GM23338 (cell line): ENCODE measurements at places on chromosomes 1 and 21.

- DNase-seq, result no peak
Observed at GRCh38 chr1:51288578-51288977, 41.8 kb downstream of the TTC39A start.

GRCh38 chr1:164587617-164588501 lies 28.9 kb downstream of the PBX1 start:
- no peak for DNase-seq

GRCh38 chr1:22418933-22419382 lies 32.7 kb upstream of the ZBTB40 start:
- no peak for DNase-seq

DNA sequence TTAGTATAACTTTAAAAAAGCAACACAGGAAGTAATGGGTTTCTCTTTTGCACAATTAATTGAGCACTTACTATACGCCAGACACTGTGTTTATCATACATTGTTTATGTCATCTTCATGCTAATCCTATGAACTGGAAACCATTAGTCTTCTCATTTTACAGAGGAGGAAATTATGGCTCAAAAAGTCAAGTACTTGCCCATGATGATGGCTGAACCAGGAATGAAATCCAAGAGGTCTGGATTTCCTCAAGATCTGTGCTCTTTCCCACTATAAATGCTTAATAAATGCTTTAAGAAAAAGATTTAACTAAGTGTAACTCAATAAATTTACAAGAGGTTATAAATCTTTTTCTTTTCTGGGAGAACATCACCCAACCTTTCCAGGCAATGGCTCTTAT lies 303.7 kb upstream of the RRP15 start:
- no peak for DNase-seq

DNA sequence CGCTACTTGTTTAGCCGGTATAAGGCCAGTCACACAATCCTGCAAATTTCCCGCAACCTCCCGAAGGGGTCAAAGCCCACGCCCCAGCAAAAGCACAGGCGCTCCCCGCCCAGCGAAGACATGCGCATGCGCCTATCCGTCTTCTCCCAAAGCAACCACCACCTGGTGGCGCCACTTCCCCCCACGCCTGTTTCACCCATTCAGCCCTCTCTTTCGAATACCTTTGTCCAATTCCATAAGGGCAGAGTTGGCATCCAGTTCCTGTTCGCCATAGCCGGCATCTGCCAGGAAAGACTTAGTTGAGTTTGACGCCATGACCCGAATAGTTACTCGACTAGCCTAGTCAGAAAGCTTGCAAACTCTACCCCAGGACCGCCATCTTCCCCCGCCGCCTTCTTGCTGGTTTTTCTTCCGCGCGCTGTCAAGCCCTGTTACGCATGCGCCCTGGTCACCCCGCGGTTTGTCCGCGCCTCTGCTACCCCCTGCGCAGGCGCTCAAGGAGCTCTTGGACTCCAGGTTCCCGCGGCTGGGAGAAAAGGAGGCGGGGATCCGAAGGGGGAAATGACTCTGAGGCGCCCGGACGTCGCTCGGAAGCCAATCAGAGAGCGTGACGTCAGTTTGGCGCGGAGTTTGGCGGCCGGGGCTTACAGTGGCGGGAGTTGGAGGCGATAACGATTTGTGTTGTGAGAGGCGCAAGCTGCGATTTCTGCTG lies at the start of the genes DTL and INTS7:
TSS of gene DTL (plus strand) at position 626 of the 712 bp plus-strand sequence. CDS start 143 bp downstream, outside the sequence.
TSS of gene INTS7 (minus strand) at position 435 of the 712 bp plus-strand sequence. CDS start at position 315, 120 bp downstream.
- peak; percentile 99 for DNase-seq

- no peak for DNase-seq
Observed at GRCh38 chr1:192357924-192358323, 41.1 kb downstream of the RGS21 start.

DNA sequence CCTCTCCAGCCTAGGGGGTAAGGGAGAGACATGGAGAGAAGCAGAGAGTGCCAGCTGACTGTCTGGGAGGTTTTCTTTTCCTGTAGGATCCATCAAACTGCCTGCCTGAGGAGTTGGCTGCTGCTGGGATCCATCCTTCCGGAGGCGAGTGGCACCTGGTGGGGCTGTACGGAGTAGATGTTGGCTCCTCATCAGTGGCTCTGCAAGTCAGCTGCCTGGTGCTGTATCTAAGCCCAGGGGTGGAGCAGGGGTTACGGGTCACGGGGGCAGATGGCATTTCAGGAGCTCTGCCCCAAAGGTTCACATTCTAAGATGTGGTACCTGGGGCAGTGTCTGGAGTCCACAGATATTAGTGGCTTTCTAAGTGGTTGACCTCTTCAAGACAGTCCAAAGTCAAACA lies 128.0 kb downstream of the ACTL8 start:
- DNase-seq, result no peak

GRCh38 chr1:116309090-116309870 lies 63.8 kb upstream of the ATP1A1 start:
- no peak for DNase-seq

DNA sequence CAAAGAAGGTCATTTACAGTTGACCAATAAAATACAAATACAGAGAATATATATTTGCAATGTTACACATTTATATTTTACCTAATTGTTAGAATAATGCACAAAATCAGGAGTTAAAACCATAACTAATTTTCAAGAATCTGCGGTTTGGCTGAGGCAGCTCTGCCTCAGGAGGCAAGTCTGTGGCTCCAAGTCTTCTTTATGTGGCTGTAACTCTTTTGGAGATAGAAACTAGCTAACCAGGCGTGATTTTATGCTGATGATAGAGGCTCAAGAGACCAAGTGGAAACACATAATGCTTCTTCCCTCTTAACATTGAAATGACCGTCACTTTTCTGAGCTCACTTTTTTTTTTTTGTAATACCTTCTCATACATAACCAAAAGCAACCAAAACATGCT lies 744.7 kb upstream of the CXADR start:
- DNase-seq, result no peak

DNA sequence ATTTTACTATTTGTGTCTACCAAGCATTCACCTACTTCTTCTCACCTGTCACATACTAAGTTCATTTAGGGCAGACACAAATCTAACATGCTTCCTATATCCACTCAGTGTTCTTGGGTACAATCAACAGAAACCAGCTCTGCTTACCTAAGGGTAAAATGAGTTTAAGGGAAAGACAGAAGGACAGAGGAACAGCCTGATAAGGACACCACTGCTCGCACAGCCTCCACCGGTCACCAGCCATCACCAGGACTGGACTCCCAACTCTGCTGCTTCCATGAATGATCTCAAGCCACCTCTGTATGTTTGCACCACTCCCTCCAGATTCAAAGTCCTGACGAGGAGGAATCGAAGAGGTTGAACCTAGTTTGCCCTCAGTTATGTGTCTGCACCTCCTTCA lies 72.4 kb downstream of the JAK1 start:
- no peak for DNase-seq

DNA sequence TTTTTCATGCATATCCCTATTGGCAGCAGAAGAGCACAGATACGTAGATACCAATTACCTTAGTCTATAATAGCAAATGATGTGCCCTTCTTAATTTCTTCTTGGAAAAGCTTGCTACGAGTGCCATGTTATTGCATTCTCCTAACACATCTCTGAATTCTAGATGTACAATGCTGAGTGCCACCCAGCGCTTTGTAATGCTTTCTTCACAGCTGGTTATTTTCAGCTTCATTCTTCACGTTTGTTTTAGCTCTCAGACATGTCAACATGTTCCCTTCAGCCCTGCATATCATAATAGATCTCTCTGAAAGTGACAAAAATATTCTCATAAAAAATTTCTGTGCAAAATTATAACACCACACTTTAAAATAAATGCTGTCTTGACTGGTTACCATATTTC lies 981.2 kb downstream of the TTLL7 start:
- no peak for DNase-seq

GRCh38 chr21:40563900-40564299 lies 283.1 kb downstream of the DSCAM start:
- no peak for DNase-seq

DNA sequence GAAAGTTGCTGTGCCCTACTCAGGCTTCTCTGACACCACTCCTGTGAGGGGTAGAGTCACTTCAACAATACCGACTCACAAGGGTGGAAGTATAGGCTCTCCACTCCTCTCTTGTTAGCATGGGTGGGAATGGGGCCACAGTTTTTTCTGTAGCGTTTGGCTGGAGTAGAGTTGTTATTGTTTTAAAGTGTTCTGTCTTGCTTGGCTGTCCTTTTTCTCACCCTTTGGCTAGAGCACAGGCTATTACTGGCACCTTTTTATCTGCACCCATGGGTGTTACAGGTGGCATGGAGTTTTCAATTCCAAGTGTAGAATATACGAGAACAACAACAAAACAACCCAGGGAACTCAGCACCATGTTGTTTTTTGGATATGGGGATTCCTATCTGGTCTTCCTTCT lies 74.3 kb upstream of the CD5L start:
- DNase-seq, result no peak

GRCh38 chr1:47758341-47759250 lies 238.6 kb downstream of the TRABD2B start:
- no peak for DNase-seq

GRCh38 chr1:205783904-205784303 lies 8.6 kb upstream of the RAB29 start:
- DNase-seq, result no peak
